ENCODE measurements at places on chromosomes 1 and 21.

DNA sequence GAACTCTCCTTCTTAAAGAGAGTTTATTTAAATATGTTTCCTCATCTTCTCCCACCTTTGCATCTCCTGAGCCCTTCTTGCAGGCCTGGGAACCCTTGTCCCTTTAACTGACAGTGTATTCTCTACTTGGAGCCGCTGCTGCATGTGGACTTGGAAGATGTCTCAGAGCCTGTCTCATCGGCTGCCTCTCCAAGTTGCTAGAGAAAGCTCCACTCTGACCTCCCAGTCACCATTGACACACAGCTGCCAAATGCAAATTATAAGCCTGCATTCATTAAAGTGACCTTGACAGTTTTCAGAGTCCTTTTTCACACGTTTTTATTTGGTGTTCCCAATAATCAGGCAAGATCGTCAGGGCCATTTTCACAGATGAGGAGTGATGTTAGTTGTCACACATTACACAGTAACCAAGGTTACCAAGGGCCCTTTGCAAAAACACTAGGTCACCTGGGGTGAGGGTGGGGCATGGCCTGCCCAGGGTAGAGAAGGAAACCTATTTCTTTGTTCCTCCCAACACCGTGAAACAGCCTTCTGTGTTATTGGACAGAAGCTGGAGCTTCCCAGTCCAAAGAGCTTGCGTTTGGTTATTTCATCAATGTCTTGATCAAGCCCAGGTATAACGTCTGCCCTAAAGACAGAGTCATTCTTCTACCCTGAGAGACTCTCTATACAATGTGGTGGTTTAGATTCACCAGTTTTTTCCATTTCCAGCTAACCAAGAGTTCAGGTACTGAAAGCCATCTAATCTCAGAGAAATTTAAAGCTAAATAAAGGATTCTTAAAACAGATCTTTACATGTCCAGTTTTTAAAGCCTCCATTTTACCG is 164.1 kb downstream of the GALNT2 start:
- no peak for DNase-seq

DNA sequence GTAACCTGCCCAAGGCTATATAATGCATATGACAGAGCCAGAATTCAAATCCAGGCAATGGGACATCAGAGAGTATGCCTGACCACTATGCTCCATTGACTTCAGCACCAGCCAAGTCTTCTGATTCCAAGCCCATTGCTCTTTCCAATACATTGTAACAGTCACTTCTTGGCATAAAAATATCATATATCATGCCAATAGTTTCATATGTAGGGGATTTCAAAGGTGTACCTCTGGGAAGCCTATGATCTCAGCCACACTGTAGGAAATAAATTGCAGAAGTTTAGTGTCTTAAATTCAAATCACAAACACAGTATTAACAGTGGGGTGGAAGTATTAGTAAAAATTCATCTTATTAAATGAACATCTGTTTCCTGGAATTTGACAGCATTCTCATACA is 30.0 kb upstream of the ROR1 start:
- no peak for DNase-seq

GRCh38 chr1:66925944-66926343 is 1.2 kb downstream of the MIER1 start:
- DNase-seq, result no peak

- DNase-seq, result peak; percentile 57
These were observed 40.2 kb upstream of the SIPA1L2 start for GRCh38 chr1:232669981-232670747.

- DNase-seq, result no peak
These were observed 2.7 kb downstream of the PPOX start for GRCh38 chr1:161168906-161169305.

DNA sequence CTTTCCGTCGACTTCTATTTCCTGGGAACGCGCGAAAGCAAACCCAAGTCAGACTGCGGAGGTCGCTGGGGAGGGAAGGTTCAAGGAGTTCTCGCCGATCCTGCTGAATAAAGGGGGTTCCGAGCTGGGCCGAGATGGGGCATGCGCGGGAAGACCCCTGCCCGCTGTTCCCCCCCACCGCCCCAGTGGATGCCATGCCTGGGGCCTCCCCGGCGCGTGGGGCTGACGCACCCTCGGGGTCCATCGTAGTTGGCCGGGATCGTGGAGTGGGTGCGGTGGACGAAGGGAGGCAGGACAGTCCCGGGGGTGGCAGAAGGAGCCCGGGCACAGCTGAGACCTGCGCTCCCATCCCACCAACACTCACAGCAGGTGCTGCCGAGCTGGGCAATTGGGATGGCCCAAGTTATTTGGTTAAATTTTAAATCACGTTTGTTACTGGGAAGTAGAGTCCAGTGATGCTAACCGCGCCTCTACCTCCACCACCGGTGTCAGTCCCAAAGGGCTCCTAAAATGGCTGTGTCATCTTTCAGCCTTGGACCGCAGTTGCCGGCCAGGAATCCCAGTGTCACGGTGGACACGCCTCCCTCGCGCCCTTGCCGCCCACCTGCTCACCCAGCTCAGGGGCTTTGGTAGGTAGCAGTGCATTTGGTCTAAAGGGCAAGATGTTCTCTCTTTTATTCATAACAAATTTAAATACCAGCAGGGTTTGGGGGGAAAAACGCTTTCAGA is 801 bp downstream of the MX1 start:
- DNase-seq, result no peak

DNA sequence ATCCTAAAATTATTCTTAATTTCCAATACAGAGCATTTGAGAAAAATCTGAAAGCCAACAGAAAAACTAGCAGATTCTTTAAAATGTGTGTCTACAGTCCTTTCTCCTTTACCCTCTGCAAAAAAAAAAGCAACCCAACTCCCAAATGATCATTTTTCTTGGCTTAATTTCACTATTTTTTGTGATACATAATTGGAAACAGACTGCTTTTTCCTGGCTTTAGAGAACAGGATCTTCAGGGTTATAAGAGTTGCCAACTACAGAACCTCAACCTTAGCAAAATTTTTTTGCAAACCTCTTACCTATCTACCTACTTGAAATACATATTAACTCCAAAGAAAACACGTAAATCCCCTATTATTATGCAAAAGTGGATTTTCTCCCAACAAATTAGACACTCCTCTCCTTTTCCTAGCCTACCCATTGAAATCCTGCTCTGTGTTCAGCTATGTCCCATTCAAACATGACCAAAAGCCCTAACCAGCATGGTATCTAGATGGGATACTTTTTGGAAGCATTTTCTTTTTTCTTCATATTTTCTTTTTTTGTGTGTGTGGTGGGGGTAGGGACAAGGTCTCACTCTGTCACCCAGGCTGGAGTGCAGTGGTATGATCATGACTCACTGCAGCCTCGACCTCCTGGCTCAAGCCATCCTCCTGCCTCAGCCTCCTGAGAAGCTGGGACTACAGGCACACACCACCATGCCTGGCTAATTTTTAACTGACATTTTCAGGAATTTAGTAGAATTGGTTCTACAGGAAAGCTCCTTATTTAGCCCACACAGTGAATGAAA is 9.0 kb downstream of the TGFBR3 start:
- peak; percentile 50 for DNase-seq

- peak; percentile 71 for DNase-seq
These were observed 153.1 kb upstream of the FGGY start for GRCh38 chr1:59143811-59144210.
